ENCODE measurements at places on chromosomes 11 and 22.

DNA sequence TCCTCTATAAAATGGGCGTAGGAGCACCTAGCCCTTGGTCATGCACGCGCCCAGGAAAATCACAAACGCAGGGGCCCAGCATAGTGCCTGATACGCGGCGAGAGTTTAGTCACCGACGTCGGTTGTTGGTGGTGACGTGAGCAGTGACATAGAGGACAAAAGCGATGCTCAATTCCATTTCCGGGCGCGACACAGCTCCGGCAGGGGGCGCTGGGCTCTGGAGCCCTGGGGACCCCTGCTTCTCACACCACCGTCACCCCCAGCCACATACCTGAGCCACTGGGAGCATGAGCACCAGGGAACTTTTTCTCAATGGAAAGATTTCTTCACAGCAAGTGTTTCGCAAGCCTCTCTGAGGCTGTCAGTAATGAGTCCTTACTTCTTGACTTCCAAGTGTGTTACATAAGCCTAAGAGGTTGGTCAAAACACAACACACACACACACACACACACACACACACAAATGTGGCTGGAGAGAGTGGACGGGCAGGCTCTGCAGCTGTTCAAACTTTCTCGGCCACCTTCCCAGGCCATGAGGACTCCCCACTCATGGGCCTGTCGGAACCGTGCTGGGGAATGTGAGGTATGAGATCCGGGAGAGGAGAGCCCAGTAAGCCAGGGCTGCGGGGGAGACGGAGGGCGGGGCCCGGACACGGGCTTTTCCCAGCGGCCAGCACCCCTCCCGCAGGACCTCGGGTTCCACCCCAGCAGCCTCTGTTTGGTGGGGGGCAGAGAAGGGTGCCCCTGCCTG is 36.9 kb upstream of the LINC01488 start:
- peak; percentile 2 for ATAC-seq

DNA sequence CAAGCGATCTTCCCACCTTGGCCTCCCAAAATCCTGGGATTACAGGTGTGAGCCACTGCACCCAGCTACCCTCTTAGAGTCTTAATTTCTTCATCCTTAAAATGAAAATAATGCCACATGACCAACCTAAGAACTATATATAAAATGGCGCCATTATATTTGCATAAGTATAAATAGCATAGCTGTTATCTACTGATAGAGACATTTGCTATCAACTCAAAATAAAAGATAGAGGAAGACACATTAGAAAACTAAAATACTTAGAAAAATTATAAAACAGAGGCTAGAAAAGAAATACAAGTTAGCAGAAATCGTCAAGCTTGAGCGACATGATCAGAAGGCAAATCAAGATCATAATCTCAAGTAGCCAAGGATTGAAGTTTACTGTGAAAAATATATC is 6.2 kb downstream of the FAM168A start:
- ATAC-seq = no peak

DNA sequence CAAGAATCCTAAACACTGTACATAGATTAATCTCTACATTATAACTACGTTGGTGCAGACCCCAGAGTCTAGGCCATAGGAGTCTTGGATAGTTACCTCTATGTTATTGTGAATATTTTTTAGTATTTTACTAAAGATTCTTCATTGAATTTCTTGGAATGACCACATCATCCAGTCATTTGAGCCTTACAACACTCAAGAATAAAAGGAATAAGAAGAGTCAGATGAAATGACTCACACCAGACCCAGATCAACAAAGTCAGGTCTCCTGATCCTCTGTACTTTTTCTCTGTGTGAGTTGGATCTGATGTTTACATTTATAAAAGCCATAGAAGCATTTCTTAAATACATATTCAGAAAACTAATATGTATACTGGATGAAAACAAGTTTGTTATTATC is 179.2 kb upstream of the ARHGAP20 start:
- no peak for ATAC-seq

GRCh38 chr11:118838905-118839553 is 44.7 kb upstream of the CXCR5 start:
- no peak for ATAC-seq

DNA sequence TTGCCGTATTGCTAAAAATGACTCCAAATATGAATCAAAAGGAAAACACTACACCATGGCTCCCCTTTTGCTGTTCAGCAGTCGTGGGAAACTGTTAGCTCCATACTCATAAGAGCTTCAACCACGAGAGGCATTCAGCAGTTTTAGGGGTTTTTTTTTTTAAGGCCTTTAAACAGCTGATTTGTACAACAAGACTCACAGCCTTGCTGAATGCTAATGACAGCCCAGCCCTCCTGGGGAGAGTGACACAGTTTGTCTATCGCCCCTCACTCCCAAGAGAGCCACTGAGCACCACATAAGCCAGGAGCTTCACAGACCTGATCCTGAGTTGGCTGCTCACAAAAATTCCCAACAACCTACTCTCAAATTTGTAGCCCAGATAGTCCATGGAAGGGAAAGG is 32.4 kb downstream of the GALNT18 start:
- no peak for ATAC-seq

- ATAC-seq = peak; percentile 18
These were observed 19.0 kb upstream of the RELT start for GRCh38 chr11:73356979-73357860.

GRCh38 chr11:133070021-133070713 is 462.1 kb downstream of the OPCML start:
- ATAC-seq = peak; percentile 61

DNA sequence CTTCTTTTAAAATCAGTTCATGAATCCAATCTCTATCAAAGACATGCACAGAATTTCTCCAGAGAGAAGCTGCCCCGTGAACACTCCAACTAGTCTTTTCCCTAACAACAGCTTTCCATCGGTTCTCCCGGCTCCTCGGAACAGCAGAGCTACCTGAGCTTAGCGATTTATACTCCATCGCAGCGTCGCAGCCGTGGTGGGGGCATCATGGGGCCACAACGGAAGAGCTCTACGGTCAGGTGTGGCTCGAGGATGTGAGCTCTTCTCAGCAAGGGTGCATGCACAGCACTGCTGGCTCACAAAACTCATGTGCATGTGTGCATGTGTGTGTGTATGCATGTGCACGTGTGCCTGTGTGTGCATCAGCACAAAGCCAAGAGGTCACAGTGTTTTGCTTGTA is 11.7 kb upstream of the MOB2 start:
- no peak for ATAC-seq

GRCh38 chr11:14380947-14381561 is 22.1 kb upstream of the RRAS2 start:
- peak; percentile 97 for ATAC-seq

DNA sequence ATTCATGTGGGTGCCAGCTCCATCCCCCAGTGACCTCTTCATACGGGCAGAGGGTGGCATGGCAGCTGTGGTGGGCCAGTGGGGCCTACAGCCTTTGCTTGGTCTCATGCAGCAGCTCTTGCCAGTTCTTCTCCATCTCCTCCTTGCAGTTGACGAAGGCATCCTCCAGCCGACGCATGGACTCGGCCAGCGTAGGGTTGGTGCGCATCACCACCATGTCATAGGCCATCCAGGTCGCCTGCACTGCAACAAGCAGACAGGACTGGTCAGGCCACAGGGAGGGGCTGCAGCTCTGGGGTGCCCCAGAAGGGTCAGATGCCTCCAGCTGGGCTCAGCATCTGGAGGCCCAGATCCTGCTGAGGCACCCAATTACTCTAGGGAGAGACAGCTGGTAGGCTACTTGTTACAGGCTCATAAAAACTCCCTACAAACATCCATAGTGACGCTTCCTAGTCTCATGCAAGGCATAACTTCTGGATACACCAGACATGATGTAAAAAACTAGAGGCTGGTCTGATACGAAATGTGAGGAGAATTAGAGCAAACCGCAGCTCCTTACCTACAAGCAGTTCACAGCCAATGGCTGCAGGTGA is 5.6 kb downstream of the KLHDC7B start:
- ATAC-seq = no peak

- no peak for ATAC-seq
These were observed 71.7 kb downstream of the RAB38 start for GRCh38 chr11:88103337-88104206.

GRCh38 chr11:82890002-82890341 is 10.3 kb downstream of the PRCP start:
- no peak for ATAC-seq

DNA sequence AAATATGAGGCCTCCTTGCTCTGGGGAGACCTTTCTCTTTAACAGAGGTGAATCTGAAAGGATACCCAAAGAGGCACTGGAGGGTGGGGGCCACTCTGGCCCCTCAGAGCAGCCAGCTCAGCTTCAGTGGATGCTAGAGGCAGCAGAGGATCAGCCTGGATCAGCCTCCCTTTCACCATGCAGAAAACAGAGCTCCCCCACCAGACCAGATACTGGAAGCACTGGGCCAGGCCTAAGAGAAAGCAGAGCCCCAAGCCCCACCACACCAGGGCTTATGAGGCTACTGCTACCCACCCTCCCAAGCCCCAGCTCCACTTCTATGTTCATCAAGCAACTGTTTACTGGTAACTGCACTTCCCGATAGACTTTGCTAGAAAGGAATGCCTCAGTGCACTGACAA is 4.0 kb upstream of the SLC43A3 start:
- no peak for ATAC-seq

- no peak for ATAC-seq
These were observed 16.9 kb upstream of the CD81 start for GRCh38 chr11:2360081-2360642.

DNA sequence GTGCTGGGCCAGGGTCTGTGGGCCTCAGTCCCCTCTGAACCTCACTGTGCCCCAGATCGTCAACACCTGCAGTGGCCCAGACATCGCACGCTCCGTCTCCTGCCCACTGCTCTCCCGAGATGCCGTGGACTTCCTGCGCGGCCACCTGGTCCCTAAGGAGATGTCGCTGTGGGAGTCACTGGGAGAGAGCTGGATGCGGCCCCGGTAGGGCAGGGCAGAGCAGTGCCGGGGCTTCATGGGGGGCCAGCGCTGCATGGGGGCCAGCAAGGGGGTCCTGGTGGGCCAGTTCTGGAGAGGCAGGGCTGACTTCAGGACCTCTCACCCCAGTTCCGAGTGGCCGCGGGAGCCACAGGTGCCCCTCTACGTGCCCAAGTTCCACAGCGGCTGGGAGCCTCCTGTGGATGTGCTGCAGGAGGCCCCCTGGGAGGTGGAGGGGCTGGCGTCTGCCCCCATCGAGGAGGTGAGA is 16.3 kb downstream of the EPS8L2 start:
- no peak for ATAC-seq

GRCh38 chr22:46545086-46545792 is 7.8 kb upstream of the CELSR1 start:
- ATAC-seq = no peak

- ATAC-seq = no peak
These were observed 17.3 kb upstream of the CD82 start for GRCh38 chr11:44548032-44548695.

GRCh38 chr22:36329254-36330078 is 58.3 kb downstream of the MYH9 start:
- peak; percentile 2 for ATAC-seq

DNA sequence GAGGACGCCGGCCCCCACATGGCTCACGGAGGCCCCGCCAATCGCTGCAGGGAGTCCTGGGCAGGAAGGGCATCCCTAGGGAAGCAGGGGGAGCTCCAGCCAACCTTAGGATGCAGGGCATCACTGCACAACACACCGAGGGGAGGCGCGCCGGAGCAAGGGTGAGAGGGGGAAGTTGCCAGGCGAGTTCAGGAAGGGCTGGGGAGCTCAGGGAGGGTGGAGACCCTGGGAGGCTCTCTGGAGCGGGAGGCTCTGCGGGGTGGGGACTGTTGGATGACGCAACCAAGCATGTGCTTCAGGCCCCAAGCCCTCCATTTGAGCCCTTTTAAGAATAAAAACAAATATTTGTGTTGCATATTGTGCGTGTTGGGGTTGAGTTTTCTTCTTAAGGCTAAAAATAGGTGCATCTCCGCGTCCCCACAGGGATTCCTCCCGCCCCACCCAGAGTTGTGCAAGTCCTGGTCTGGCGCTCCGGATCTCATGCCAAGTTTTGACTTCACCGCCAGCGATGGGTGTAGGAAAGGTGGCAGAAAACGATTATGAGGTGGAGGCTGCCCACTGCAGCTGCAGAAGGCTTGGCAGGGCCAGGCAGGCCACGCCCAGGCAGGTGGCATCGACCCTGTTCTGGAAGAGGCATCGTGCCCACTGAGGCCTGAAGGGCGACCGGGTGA is 65.2 kb downstream of the WNT7B start:
- no peak for ATAC-seq

- peak; percentile 88 for ATAC-seq
These were observed 25.6 kb upstream of the TH start for GRCh38 chr11:2196970-2197770.

DNA sequence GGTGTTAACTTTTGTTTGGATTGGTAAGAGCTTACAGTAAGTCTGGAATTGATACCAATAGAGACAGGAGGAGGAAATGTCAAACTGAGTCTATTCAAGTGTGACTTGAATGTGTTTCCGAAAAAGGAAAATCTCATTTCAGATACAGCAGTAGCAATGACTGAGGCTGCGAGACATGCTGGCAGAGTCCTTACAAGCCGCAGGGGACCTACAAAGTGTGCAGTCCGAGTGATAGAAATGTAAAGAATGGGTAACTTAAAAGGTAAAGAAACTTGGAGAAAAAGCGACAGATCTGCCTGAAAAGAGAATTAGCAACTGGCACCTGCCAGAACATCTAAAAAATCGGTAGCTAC is 444 bp downstream of the CWF19L2 start:
- ATAC-seq = peak; percentile 50

- no peak for ATAC-seq
These were observed 4.0 kb downstream of the MICAL2 start for GRCh38 chr11:12114193-12115033.

- ATAC-seq = no peak
These were observed 3.3 kb downstream of the KCTD14 start for GRCh38 chr11:78019808-78020207.

GRCh38 chr11:35964841-35965240 is 21.0 kb downstream of the LDLRAD3 start:
- no peak for ATAC-seq

DNA sequence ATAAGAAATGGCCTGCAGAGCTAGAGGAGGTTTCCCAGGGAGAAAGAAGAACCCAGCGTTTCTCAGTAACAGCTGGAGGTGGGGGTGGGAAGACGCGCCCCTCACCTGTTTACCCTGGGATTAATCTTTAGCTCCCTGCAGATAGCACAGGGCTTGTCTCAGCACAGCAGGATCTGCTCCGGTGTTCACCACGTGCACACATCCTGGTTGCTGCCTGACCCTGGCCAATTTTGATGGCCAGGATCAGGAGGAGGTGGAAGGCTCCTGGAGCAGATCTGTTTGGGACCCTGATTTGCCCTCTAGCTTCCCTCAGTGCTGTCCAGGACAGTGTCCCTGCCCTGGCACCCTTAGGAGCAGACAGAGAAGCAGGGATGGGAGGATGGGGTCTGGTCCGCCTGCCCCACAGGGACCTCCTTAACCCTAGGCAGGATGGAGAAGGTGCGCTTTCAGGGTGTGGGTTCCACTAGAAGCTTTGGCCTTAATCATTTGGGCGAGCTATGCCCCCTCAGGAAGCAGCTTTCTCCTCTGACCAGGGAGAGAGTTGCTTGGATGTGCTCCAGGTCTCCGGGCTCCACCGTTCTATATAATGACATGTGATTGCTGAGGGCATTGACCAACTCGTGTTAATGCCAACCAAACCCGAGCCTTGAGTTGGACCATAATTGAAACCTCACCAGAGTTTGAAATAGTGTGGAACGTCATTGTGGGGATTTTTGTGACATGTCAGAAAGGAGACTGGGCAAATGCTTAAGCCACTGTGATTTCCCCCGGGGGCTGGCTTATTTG is 19.3 kb downstream of the UPB1 start:
- ATAC-seq = no peak

- no peak for ATAC-seq
These were observed 4.5 kb upstream of the TMEM223 start for GRCh38 chr11:62796281-62796680.
